Type B pancreatic cell (in vitro differentiated cells): ENCODE measurements at places on chromosomes 5 and 9.

GRCh38 chr9:138103111-138103848, 225.7 kb downstream of the CACNA1B start:
- peak; percentile 53 for DNase-seq
- H3K4me1 ChIP-seq, result no peaks in the 10 kb centered on the region
- H3K27me3 ChIP-seq, result no peaks in the 10 kb centered on the region
- H3K4me3 ChIP-seq, result no peak overlapping the region
- no peaks in the 10 kb centered on the region for H3K36me3 ChIP-seq

DNA sequence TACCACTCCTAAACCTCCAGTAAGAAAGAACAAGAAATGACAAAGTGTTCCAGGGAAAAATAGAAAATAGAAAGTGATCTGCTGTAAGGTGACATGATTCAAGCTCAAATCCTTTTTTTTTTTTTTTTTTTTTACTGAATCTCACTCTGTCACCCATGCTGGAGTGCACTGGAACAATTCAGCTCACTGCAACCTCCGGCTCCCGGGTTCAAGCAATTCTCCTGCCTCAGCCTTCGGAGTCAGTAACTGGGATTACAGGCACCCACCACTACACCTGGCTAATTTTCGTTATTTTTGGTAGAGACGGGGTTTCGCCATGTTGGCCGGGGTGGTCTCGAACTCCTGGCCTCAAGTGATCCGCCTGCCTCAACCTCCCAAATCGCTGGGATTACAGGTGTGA, 35.9 kb downstream of the TTLL11 start:
- DNase-seq, result no peak
- H3K36me3 ChIP-seq, result no peaks in the 10 kb centered on the region
- H3K4me3 ChIP-seq, result no peak overlapping the region
- H3K27ac ChIP-seq, result no peak overlapping the region
- H3K4me1 ChIP-seq, result peaks cover 9% of the 10 kb centered on the region
- H3K27me3 ChIP-seq, result no peaks in the 10 kb centered on the region

DNA sequence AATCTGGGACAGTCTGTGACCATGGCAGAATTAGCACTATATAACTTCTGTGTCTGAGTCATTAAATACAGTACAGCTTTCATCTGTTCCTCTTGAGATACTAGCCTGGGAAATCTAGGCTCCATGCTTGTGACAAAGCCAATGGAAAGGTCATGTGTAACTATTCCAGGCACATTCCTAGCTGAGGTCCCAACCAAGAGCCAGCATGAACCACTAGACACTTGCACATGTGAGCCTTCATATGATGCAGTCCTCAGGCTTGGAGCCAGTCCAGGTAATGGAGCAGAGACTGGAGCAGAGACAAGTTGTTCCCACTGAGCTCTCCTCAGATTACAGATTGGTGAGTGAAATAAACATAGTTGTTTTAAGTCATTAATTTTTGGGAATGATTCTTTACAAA, 412.4 kb upstream of the ZNF462 start:
- H3K4me1 ChIP-seq, result peaks cover 22% of the 10 kb centered on the region
- H3K27ac ChIP-seq, result no peak overlapping the region
- no peaks in the 10 kb centered on the region for H3K36me3 ChIP-seq
- no peak overlapping the region for H3K4me3 ChIP-seq
- H3K27me3 ChIP-seq, result no peaks in the 10 kb centered on the region
- DNase-seq, result no peak

DNA sequence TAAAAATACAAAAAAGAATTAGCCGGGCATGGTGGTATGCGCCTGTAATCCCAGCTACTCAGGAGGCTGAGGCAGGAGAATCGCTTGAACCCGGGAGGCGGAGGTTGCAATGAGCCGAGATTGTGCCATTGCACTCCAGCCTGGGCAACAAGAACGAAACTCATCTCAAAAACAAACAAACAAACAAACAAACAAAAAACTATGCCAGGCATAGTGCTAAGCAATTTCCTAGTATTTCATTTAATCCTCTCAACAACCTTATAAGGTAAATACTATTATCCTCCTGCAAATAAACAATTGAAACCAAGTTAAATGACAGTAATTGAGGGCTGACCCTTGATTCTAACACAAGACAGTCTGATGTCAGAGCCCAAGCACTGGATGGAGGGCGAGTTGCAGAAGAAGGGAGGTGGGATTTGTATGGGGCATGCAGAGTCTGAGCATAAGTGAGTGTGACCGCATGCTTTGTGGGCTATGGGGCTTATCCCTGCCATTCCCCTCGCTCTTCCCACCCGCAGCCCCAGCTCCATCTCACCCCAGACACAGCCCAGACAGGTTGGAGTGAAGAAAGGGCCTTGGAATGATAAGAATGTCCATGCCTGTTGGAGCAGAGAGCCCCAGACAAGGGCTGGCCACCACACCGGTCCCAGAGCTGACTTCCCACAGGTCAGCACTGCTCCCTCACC, 24.3 kb upstream of the RPS14 start:
- peak overlapping the region; percentile 63 for H3K27ac ChIP-seq
- no peak for DNase-seq
- no peaks in the 10 kb centered on the region for H3K36me3 ChIP-seq
- no peak overlapping the region for H3K4me3 ChIP-seq

GRCh38 chr9:78871086-78871451, 574.1 kb downstream of the PSAT1 start:
- no peaks in the 10 kb centered on the region for H3K36me3 ChIP-seq
- peaks cover 4% of the 10 kb centered on the region for H3K4me1 ChIP-seq
- H3K4me3 ChIP-seq, result no peak overlapping the region
- H3K27ac ChIP-seq, result no peak overlapping the region
- peaks cover 26% of the 10 kb centered on the region for H3K27me3 ChIP-seq

GRCh38 chr5:57911438-57911837, 428.8 kb upstream of the ACTBL2 start:
- no peak for DNase-seq
- H3K4me1 ChIP-seq, result peaks cover 9% of the 10 kb centered on the region
- H3K27me3 ChIP-seq, result no peaks in the 10 kb centered on the region
- no peaks in the 10 kb centered on the region for H3K36me3 ChIP-seq
- no peak overlapping the region for H3K4me3 ChIP-seq

GRCh38 chr5:16981700-16982099, 45.6 kb upstream of the MYO10 start:
- H3K4me1 ChIP-seq, result peaks cover 5% of the 10 kb centered on the region
- H3K4me3 ChIP-seq, result no peak overlapping the region
- H3K36me3 ChIP-seq, result no peaks in the 10 kb centered on the region
- no peaks in the 10 kb centered on the region for H3K27me3 ChIP-seq
- H3K27ac ChIP-seq, result no peak overlapping the region

GRCh38 chr9:68978066-68978465, 35.8 kb downstream of the PRKACG start:
- no peak overlapping the region for H3K4me3 ChIP-seq
- H3K36me3 ChIP-seq, result no peaks in the 10 kb centered on the region
- H3K27ac ChIP-seq, result no peak overlapping the region
- peaks cover 26% of the 10 kb centered on the region for H3K4me1 ChIP-seq
- no peaks in the 10 kb centered on the region for H3K27me3 ChIP-seq
- no peak for DNase-seq

- peaks cover 5% of the 10 kb centered on the region for H3K4me1 ChIP-seq
- no peak overlapping the region for H3K27ac ChIP-seq
- peaks cover 13% of the 10 kb centered on the region for H3K36me3 ChIP-seq
- no peak overlapping the region for H3K4me3 ChIP-seq
- DNase-seq, result no peak
- no peaks in the 10 kb centered on the region for H3K27me3 ChIP-seq
Observed at GRCh38 chr5:31415009-31415923, 116.6 kb downstream of the DROSHA start.

DNA sequence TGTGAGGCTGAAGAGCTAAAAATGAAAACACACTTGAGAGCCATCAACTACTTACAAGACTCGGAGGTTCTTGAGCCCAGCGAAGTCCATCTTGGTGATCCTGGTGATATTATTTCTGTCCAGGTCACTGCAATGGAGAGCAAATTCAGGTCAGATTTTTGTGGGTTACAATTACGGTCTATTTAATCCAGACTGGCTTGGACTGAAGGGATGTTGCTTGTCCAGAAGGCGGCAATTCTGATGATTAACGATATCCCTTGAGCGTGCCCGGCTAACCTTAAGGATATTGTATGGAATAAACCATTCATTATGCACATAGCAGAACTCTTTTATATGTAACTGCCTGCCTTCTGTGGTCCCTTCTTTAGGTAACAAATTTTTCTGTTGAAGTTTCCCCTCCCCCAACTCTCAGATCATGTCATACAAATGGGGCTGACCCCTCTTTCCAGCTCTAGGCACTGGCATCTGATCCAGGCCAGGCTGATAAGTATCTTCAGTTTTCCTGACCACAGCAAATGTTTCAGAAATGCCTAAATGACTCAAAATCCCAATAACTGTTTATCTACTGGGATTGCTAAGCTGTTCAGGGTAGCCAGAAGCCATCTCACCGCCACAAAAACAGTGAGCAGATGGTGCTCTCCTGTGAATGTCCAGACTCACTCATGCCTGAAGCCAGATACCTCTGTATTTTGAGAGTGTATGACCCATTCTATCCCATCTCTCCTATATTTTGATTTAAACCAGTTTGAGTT, 49.4 kb downstream of the SLIT3 start:
- H3K27ac ChIP-seq, result no peak overlapping the region
- peaks cover 37% of the 10 kb centered on the region for H3K4me1 ChIP-seq
- peaks cover 16% of the 10 kb centered on the region for H3K27me3 ChIP-seq
- H3K36me3 ChIP-seq, result peaks cover 14% of the 10 kb centered on the region

- DNase-seq, result no peak
- peak overlapping the region; percentile 98 for H3K27ac ChIP-seq
- H3K27me3 ChIP-seq, result peaks cover 2% of the 10 kb centered on the region
- H3K4me3 ChIP-seq, result peak overlapping the region; percentile 97
- H3K36me3 ChIP-seq, result peaks cover 8% of the 10 kb centered on the region
Observed at GRCh38 chr9:128321879-128322403, 306 bp downstream of the TRUB2 start.

- peaks cover 34% of the 10 kb centered on the region for H3K4me1 ChIP-seq
- peaks cover 13% of the 10 kb centered on the region for H3K27me3 ChIP-seq
- H3K36me3 ChIP-seq, result no peaks in the 10 kb centered on the region
- no peak for DNase-seq
- no peak overlapping the region for H3K27ac ChIP-seq
Observed at GRCh38 chr5:126124706-126125345, 298.4 kb upstream of the GRAMD2B start.

GRCh38 chr9:92737216-92737606, 27.4 kb downstream of the BICD2 start:
- H3K4me3 ChIP-seq, result no peak overlapping the region
- peaks cover 34% of the 10 kb centered on the region for H3K4me1 ChIP-seq
- no peaks in the 10 kb centered on the region for H3K27me3 ChIP-seq
- no peak for DNase-seq

DNA sequence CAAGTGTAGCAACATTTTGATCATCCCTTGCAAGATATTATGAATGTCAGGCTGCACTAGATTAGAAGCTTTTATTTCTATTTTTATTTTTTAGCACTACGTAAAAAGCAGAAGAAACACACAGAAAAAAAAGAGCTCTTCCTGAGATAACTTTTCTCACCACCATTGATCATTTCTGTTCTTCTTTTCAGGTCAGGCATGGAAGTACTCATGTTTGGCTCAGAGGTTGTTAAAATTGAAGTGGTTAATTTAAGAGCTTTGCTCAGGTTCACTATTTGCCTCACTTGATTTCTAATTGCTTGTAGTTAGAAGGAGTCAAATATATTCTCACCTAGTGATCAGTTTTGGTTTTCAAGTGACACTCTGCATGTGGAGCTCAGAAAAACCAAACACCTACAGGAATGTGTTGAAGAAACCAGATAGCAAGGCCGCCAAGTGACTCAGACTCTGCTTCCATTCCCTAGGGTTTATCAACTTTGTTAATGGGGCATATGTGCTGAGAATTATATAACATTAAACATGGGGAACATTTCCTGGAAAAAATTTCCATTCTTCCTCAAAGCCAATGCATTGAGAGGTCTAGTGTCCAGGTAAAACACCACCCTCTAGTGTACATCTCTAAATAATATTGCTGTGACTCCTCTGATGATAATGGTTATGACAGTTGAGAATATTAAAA, 679.8 kb downstream of the CETN3 start:
- DNase-seq, result no peak
- no peaks in the 10 kb centered on the region for H3K36me3 ChIP-seq
- H3K4me1 ChIP-seq, result no peaks in the 10 kb centered on the region
- H3K27ac ChIP-seq, result no peak overlapping the region
- no peak overlapping the region for H3K4me3 ChIP-seq

- peak overlapping the region; percentile 96 for H3K4me3 ChIP-seq
- DNase-seq, result no peak
- peaks cover 16% of the 10 kb centered on the region for H3K36me3 ChIP-seq
- H3K4me1 ChIP-seq, result peaks cover 50% of the 10 kb centered on the region
- H3K27me3 ChIP-seq, result no peaks in the 10 kb centered on the region
- peak overlapping the region; percentile 100 for H3K27ac ChIP-seq
Observed at GRCh38 chr5:177304392-177305119, 957 bp downstream of the PRELID1 start.

- H3K4me1 ChIP-seq, result peaks cover 21% of the 10 kb centered on the region
- H3K27ac ChIP-seq, result peak overlapping the region; percentile 6
- no peaks in the 10 kb centered on the region for H3K27me3 ChIP-seq
- no peak overlapping the region for H3K4me3 ChIP-seq
- DNase-seq, result no peak
Observed at GRCh38 chr5:5437227-5438172, 15.0 kb downstream of the ICE1 start.

DNA sequence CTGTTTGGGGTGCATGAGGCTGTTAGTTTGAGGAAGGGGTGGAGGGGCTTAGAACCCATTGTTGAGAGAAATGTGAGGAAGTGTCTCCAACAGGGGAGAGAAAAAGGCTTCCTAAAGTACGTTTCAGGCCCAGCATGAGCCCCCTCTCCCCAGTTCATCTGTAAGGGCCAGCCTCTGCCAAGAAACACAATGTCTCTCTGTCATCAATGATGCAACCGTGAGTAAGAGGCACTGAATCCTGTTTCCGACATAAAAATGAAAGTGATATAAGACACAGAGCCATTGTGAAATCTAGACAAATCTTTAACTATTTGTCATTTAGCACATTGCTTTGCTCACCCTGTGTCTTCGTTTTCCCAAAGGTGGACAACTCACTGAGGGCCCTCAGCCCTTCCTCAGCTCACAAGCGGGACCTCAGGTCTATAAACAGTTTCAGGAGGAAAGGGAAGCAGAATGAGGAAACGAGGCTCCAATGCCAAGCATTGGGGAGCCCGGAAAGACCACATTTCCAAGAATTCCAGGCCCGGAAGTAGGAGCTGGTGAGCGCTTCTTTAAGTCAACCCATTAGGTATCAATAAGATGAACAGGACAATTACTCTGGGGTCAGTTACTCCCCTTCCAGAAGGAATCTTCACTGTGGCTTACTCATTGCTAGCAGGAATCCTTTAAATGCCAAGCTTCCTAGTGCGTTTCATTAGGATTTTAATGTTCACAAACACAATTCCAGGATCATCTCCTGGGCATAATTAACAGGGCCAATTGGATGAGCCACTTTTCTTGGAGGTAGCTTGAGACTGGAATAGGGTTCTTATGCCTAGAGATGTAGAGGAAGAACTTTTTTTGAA, 59.0 kb upstream of the KLF4 start:
- no peaks in the 10 kb centered on the region for H3K36me3 ChIP-seq
- peaks cover 4% of the 10 kb centered on the region for H3K4me1 ChIP-seq
- no peak overlapping the region for H3K27ac ChIP-seq
- DNase-seq, result no peak
